Stimulated activated CD8-positive, alpha-beta memory T cell treated with anti-CD3 and anti-CD28 coated beads, Interleukin-2, amount 100 ng/mL, for 48 hours (primary cell): ENCODE measurements at places on chromosomes 16 and 17.

DNA sequence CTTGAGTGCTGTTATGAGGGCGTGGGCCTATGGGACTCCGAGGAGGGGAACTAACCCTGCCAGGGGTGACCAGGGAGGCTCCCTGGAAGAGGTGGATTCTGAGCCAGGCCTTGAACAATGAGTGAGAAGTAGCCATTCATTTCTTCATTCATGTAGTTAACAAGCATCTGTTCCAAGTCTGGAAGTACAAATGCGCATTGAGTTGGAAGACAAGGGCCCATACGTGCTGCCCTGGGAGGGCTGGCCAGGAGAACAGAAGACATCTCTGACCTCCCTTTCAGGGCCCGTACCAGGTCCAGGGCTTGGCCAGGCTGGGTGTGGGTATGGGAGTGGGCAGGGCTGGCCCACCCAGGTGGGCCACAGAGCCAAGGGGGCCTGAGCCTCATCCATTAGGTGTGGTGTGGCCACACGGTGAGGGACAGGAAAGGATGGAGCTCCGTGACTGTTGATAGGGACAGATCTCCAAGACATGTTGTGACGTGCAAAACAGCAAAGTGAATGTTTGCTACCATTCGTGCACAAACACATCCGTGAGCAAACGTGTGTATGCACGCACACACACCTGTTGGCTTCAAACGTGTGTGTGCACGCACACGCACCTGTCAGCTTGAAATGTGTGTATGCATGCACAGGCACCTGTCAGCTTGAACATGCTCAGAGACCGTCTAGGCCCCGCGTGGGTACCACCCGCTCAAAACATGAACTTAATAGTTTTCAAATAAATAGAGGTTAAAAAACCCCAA, 46.8 kb downstream of the ZDHHC7 start:
- DNase-seq, result no peak

DNA sequence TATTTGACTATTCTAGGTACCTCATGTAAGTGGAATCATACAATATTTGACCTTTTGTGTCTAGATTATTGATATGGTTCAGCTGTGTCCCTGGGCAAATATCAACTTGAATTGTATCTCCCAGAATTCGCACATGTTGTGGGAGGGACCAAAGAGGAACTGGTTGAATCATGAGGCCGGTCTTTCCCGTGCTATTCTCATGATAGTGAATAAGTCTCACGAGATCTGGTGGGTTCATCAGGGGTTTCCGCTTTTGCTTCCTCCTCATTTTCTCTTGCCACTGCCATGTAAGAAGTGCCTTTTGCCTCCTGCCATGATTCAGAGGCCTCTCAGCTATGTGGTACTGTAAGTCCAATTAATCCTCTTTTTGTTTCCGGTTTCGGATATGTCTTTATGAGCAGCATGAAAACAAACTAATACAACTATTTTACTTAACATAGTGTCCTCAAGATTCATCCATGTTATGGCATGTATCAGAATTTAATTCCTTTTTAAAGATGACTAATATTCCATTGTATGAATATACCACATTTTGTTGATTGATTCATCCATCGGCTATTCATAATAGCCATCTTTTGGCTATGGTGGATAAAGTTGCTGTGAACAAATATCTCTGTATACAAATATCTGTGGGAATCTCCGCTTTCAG, 129.1 kb downstream of the FTO start:
- DNase-seq, result no peak

- DNase-seq, result no peak
Observed at GRCh38 chr16:20883554-20884239, 16.5 kb downstream of the DCUN1D3 start.

- no peak for DNase-seq
Observed at GRCh38 chr17:81517339-81518112, 4.9 kb upstream of the ACTG1 start.

- no peak for DNase-seq
Observed at GRCh38 chr17:80586846-80587228, 42.2 kb downstream of the RPTOR start.

GRCh38 chr17:2621241-2621640, 27.8 kb downstream of the PAFAH1B1 start:
- DNase-seq, result no peak

DNA sequence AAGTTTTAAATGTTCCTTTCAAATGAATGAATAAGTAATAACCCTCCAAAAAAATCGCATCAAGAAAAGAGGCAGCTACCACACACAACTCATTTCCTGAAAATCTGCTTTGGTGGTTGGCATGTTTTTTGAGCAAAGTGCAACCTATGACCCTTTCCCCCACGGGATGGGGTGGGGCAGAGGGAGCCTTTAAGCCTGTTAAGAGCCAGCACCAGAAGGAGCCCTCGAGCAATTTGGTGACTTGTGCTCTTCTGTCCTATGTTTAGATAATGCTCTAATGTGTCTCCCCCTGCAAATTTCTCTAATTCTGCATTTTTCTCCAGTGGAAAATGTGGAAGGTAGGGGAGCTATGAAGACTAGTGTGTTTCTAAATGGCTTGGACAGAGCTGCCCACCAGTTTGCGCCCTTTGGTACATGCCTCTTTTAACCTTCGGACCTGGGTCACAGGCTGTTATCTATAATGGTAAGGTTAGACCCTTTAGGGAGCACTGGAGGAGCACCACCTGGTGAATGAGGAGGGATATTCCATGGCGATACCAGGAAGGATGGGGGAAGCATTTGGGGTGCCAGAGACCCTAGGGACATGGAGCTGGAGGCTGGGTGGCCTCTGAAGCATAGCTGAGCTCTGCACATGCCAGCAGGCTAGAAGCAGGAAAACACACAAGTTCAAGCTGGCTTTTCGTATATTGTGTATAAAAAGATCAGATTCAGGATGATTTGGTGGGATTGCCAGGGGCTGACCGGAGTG, 1.6 kb downstream of the PYCARD start:
- DNase-seq, result no peak

DNA sequence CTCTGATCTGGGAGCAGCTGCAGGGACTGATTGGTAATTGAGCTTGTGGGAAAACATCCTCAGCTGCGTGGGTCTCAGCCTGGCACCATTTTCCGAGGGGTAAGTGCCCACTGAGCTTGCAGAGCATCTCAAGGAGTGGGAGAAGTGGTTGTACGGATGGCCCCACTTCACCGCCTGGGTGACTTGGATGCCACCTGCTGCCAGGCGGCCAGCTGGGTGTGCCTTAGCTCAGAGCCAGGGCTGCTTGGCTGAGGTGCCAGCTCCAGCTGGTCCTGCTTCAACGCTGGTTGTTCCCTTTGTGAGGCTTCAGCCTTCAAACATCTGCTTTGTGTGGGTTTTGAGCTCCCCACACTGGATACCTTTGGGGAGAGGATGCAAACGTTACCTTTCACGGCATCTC, 482.7 kb upstream of the EEF2KMT start:
- no peak for DNase-seq

DNA sequence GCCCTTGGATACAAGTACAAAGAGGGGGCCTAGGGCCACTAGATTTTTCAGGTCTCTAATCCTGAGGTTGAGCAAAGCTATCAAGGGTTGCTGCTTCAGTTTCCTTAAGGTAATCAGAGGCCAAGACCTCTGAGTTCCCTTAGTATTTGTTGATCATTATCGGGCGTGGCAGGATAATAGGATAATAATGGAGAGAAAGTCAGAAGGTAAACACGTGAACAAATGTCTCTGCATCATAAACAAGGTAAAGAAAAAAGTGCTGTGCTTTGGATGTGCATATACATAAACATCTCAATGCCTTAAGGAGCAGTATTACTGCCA, 41.5 kb upstream of the YPEL2 start:
- DNase-seq, result no peak

DNA sequence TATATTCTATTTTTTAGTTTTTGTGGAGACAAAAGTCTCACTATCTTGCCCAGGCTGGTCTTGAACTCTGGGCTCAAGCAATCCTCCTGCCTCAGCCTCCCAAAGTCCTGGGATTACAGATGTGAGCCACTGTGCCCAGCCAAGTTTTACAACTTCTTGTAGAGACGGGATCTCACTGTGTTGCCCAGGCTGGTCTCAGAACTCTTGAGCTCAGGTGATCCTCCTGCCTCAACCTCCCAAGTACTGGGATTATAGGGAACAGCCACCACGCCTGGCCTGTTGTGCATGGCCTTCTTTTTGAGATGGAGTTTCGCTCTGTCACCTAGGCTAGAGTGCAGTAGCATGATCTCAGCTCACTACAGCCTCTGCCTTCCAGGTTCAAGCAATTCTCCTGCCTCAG, 6.2 kb upstream of the CENPT start:
- no peak for DNase-seq

DNA sequence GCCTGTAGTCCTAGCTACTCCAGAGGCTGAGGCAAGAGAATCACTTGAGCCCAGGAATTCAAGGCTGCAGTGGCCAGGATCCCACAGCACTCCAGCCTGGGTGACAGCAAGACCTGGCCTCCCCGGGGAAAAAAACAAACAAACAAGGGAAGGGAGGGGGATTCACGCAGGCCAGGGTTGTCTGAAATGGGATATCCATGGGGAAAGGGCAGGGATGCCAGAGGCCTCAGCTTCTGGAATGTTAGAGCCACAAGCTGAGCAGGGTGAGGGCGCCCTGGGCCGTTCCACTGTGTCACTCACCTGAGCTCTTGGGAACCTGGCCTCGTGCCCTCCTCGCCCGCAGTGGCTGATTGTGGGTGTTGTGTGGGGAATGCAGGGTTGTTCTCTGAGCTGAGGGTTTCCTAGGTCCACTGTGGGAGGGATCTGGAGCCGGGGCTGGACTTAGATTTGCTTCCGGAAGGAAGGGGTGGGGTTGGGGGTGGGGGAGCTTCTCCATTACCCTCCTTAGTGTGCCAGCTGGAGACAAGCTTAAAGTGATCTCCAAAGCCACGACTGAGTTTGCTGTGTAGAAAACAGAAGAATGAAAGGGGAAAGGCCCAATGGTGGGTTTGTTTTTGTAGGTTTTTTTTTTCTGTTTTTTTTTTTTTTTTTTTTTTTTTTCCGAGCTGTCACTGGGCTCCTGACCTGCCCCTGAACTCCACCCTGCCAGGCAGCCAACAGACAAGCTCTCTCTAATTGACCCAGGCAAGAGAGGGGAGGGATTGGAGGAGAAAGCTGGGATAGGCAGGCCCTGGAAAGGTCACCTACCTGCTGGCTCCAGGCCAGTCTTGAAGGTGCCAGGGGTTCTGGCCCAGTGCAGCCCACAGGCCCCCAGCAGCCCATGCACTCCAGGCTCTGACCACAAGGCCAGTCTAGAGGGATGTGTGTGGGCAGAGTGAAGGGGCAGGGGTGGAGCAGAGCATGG, at the start of gene SULT1A1:
SULT1A1 (minus strand) TSS at position 414 of the 964 bp plus-strand sequence. CDS start 1,189 bp downstream, outside the sequence.
- DNase-seq, result no peak

DNA sequence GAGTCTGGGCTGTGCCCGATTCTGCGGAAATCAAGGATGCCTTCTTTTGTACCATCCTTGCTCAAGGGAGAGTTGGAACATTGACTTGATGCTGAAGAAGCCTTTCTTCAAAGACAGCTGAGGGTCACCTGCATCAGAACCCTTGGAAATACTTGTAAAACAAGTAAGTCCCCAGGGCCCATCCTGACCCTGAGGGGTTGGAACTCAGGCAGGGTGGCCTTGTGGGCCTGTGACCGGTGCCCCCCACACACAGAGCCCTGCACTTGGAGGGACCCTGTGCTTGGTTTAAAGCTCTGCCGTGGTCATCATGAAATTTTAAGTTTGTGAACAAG, 56.9 kb downstream of the WIPI1 start:
- DNase-seq, result no peak
